ENCODE measurements at places on chromosomes 3 and 15.
A peak's percentile ranks its signal among the peaks of the same experiment; 100 is the strongest.

DNA sequence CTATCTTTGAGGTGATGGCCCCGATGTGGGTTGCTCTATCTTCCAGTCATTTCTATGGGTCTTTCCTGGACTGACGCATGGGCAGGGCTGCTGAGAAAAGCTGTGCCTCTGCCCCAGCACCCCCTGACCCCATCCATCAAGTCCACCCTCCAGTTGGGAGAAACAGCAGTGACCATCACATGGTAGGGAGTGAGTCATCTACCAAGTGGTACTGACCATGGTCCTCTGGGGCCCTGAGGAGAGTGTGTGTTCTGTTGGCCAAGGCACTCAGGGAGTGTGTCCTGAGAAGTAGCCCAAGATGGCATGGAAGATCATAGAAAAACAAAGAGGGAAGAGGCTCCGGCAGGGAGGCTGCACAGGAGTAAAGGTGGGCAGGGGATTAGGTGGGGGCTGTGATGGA, 1.6 kb upstream of the DNAH1 start:
- DNase-seq = no peak

DNA sequence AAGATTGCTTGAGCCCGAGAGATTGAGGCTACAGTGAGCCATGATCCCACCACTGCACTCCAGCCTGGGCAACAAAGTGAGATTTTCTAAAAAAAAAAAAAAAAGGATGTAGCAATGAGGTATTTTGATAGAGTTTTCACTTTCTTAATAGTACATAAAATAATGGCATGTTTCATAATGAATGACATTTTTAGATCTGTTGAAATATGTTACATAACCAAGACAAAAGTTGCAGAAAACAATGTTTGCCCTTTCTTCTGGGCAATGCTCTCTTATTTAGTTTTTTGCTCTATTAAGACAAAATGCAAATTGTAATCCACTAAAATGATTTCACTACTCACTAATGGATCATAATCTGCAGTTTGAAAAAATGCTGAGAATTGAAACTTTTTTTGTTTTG, 4.4 kb upstream of the MAPK6 start:
- DNase-seq = no peak

GRCh38 chr15:59138243-59138642, 33.3 kb downstream of the CCNB2 start:
- DNase-seq = peak; percentile 5

GRCh38 chr3:49343163-49343562, 3.3 kb upstream of the USP4 start:
- DNase-seq = no peak

DNA sequence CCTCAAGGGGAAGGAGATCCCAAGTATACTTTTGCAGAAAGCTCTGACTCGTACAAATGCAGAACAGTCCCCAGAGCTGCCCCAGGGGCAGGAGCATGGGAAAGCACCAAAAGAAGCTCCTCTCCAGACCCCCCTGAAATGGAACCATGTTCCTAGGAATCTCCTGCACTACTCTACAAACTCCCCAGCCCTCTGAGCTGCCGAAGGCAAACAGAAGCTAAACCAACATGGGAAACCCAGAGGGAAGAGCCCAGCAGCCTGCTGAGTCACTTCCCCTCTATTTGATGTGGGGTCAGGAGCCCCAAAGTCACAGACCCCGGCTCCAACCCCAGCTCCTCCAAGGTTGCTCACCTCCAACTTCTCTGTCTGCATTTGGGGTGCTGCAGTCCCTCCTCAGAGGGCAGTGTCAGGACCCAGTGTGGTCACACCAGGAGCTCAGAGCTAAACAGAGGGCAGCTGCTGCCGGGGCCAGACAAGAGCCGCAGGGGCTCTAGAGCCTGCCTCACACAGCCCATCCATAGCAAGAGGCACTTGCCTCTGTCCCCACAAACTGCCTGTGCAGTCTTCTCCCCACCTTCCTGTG, 3.8 kb upstream of the PLXNA1 start:
- DNase-seq = no peak

GRCh38 chr15:67290319-67290718, 35.7 kb downstream of the IQCH start:
- DNase-seq = no peak

GRCh38 chr3:67790043-67790442, 135.6 kb upstream of the SUCLG2 start:
- DNase-seq = peak; percentile 11

DNA sequence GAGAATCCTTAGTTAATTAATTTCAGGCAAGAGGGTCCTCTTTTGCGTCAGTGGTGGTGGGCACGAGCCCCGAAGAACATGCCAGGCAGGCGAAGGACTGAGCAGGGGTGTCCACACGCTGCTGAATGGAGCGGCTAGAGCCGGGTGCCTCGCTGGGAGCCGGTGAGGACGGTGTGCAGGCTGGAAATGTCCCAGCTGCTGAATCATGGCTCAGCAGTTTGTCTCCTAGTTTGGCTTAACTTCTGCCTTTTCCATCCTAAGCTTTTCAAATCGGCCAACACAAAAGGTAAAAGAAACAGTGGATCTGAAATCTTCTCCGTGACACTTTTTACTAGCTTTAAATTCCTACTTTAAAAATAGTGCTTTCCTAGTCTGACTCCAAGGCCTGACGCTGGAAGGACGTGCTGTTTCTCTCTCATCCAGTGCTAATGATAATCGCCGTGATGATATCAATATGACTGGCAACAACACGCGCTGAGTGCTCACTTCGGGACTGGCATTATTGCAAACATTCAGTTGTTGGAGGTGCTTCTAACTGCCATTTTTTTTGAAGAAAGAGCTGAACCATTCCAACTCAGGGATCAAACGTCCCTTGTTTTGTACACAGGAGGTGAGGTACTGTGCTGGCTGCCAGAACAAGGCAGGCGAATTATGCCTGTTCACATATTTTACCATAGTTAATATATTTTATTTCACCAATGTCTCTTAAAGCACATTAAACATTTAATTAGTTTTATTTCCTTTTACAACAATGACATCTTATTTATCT, 19.8 kb downstream of the PCSK6 start:
- no peak for DNase-seq

DNA sequence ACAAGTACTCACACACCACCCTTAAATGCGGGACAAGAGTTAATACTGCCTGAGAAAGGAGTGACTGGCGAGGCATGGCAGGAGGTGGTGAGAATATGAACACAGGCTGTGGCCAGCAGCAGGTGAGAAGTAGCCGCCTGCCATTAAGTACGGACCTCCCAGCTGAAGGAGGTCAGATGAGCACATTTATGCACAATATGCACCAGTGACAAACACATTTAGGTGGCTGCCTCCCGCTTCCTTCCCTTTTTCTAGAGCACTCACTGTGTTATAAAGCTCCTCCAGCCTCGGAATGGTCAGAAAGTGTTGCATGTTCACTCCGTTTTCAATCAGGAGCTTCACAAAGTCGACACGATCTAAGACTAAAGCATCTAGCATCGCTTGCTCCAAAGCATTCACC, 52.4 kb downstream of the TRPM1 start:
- DNase-seq = no peak
